ENCODE measurements at places on chromosomes 13 and 19.

DNA sequence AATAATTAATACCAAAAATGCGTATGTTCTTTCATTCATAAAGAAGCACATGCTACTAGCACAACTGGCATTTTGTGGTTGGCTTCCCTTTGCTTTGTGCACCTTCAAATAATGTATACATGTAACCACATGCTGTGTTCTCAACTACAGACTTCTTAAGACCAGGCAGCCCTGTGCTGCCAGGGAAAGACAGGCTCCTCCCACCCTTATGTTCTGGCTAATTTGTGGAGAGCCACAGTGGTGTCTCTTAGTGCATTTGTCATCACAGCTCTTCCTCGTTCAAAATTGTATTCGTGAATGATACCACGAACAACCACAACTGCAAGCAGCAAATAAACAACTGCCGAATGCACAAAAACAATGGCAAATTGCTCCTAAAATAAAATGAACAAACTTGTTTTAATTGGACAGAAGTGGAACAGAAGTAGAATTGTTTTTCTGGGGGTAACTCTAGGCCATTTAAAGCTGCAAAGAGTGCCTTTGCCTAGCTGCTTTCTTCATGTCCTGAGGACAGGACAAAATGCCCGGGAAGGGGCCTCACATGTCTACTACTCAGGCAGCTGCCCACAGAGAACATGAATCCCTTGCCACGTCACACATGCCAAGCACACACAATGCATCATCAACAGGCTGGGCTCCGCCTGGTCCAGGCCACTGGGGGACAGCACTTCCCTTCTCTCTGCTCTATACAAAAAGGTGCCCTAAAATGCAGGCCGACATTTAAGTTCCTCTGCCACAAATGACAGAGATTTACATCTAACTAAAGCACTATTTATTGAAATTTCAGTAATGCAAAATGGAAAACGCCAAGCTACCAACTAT, 21.7 kb downstream of the IRS2 start:
- DNase-seq = no peak

DNA sequence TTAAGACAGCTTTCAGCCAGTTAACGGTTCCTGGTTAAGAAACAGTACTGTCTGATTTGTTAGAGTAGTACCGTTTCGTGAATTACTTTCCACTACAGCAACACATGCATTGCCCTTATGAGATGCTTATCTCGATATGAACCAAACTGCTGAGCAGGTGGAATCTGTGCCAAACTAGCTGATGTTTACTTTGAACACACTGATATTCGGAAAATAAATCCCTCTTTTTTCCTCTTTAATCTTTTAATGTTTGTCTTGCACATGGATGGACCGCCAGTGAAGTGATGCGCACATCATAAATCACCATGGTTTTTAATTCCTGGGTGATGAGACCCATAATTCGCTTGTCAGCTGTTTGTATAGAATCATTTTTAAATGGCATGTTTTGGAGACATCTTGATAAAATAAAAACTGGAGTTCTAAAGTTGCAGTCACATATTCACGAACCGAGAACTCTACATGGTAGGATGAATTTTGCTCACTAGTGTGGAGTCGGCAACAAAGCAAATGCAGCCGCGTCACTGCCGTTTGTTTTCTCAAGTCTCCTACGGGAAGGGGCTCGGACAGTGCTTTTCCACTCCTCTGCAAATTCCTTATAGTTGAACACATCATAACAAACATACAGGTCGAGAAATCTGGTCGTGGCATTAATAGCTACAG, 1.1 kb downstream of the GJA3 start:
- peak; percentile 36 for DNase-seq

DNA sequence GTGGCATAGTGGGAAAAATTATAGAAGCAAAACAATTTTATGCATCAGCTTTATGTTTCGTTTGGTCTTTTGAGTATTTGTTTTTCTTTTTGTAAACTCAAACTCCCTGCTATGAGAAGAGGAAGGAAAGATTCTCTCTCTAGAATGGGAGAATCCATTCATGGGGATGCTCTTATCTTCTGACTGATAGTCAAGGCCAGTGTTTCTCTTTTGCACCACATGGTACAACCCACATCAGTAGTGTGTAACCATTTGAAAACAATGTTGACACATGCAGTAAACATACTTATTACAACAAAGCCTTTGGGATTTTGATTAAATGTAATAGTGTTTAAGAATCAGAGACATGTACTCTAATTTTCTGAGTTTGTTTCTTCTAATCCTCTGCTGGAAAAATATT, 490.5 kb downstream of the MYO16 start:
- DNase-seq = no peak

GRCh38 chr13:71922194-71922593, 55.2 kb upstream of the DACH1 start:
- DNase-seq = no peak

GRCh38 chr13:65336087-65336749, 1893.9 kb downstream of the PCDH9 start:
- peak; percentile 14 for DNase-seq

DNA sequence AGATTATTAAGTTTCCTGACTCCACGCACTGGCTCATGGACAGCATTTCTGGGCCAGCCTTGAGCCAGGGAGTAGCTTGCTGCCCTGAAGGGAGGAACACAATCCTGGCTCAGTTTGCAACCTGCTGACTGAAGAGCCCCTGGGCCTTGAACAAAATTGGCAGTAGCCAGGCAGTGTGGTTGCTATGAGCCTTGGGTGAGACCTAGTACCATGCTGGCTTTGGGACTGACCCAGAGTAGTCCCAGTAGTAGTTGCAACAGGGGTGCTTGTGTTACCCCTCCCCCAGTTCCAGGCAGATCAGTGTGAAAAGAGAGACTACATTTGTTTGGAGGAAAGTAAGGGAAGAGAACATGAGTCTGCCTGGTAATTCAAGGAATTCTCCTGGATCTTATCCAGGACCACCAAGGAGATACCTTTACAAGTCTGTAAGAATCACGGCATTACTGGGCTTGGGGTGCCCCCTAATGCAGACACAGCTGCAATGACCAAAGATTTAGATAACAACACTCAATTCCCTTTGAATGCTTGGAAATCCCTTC, 22.0 kb downstream of the ITGBL1 start:
- peak; percentile 35 for DNase-seq

- DNase-seq = peak; percentile 93
These were observed at the start of gene IZUMO1 for GRCh38 chr19:48746738-48747575. Gene IZUMO1, minus strand, starts transcription at chr19:48746909. Its CDS starts 1,050 bp downstream, at chr19:48745859.

DNA sequence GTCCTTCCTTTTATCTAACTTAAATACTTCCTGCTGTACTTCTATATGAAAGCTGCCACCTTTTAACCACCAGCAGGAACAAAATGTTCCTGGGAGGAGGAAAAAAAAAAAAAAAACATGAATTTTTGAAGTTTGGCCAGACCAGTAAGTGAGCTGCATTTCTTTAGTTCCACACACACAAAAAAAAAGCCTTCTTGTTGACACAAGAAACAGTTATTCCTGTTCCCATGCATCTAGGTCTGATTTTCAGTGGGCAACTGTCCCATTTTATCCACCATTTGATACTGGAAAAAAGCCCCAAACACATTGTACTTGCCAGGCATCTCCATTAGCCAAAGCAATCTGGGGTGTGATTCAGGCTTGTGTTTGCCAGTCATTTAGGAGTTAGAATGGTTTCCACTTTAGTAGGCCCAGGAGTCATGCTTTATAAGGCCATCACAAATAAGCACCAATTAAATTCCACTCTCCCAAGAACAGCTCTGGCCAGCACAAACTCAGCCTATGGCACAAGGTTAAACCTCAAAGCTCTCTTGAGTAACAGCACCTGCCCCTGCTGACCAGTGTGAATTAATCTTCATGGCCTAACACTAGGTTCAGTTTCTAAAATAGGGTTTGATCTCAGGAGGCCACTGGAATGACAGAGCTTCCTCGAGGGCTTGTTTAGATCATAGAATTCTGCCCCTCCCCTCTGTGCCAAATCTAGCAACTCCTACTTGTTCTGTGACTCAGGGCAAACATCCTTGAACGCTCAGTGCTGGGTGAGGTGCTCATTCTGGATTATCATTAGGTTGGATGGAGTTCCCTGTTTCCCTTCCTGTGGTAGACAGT, 67.1 kb downstream of the NUFIP1 start:
- peak; percentile 75 for DNase-seq

- no peak for DNase-seq
These were observed 3.2 kb downstream of the IFNL1 start for GRCh38 chr19:39299404-39299803.

GRCh38 chr13:29922281-29922821, 71.9 kb upstream of the UBL3 start:
- no peak for DNase-seq

GRCh38 chr13:113297370-113298042, 467 bp downstream of the LAMP1 start:
- no peak for DNase-seq

DNA sequence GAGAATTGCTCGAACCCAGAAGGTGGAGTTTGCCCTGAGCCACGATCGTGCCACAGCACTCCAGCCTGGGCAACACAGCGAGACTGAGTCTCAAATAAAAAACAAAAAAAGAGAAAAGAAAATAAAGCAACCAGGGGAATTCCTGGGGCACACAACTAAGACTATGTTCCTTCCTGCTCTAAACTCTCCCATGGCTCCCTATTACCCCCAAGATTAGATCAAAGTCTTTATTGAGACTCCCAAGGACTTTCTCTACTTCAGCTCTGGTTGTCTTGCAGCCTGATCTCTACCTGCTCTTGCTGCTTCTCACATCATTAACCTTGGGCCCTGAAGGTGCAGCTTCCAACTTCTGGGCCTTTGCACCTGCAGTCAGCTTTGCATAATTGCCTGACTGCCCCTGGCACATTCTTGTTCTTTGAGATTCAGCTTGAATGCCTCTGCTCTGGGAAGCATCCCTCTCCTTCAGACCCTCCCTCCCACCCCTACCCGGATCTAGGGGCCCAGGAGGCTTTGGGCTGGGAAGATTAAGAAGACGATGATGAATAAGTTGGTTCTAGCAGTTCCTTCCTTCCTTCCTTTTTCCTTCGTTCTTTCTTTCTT, 16.8 kb upstream of the CERS4 start:
- no peak for DNase-seq

- no peak for DNase-seq
These were observed 80.7 kb downstream of the TEX29 start for GRCh38 chr13:111401151-111401550.

DNA sequence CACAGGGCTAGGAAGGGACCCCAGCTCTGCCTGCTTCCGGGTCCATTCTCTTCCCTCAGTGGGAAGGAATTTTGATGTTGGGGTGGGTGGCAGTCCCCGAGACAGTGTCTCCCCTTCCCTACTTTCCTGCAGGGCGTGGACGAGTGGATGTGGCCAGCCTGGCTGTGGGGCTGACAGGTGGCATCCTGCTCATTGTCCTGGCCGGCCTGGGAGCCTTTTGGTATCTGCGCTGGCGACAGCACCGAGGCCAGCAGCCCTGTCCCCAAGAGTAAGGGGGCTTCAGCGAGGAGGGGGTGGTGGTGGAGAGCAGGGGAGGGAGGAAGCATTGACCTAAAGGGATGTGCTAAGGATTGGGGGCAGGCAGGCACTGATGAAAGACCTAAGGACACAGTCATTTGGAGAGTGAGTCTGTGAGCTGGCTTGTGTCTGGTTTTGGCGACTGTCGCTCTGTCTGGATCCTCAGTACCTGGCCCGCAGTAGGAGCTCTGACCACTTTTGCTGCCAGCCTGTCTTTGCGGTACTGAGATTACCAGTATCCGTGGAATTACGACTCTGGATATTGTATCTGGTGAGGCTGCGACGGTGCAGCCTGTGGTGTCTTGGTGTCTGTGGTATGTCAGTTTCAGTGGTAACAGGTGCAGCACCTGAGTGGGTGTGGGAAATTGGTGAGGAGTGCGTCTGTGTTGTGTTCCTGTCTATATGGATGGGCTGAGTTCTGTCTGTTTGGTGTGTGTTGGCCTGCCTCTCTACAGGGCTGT, 2.4 kb upstream of the PRR12 start:
- no peak for DNase-seq

DNA sequence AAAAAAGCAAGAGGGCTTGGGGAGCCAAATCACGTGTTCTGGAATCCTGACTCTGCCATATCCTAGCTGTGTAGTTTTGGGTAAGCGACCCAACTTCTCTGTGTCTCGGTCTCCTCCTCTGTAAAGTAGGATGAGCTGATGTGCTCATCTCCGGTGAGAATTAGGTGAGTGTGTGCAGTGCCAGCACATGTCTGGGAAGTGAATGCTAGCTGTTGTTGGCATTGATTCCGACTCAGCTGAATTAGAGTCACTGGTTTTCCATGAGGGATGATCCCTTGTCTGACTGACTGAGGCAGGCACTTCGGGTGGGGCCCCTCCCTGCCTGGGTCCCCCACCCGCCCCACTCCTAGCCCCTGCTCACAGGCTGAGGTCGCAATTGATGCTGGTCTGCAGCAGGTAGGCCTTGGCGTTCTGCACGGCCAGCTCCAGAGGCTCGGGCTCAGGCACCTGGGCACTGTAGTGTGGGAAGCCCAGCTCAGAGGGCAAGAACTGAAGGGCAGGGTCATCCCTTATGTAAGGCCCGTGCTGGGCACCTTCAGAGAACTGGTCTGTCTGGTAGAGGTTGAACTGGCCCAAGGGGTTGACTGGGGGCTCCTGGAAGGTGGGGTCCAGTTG, 835 bp downstream of the RSPH6A start:
- no peak for DNase-seq

DNA sequence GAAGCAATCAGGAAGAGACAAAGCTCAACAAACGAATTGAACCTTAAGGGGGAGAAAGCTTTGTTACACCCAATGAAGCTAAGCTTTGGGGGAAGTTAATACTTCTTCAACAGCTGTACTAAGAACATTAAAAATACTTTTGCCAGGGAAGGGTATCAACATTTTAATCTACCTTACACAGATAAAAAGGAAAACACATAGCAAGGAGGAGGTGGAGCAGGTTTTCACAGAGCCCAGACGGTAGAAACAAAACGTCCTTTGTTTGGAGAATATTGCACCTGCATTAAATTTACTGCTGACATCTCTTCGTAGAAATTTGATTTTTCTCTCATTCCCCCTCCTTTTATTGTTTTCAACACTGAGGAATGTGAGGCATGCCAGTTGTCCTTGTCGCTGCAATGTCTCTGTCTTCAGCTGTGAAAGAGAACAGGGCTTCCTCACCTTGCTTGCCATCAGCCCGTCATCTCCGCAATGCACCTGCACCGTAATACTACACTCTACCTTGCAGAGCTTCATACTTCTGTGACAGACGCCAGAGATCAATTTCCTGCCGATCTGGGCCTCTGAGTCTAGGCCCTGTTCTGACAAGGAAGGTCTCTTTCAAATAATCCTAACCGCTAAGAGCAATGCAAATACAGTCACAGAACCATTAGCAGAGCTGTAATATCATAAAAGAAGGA, 270.8 kb downstream of the SPRY2 start:
- no peak for DNase-seq

All from tongue (tissue), 3 donors.